Thoracic aorta (tissue), 2 donors: ENCODE measurements at places on chromosomes 1 and 21.

- no peak for DNase-seq
Observed at GRCh38 chr21:31592516-31592915, 67.0 kb upstream of the SOD1 start.

DNA sequence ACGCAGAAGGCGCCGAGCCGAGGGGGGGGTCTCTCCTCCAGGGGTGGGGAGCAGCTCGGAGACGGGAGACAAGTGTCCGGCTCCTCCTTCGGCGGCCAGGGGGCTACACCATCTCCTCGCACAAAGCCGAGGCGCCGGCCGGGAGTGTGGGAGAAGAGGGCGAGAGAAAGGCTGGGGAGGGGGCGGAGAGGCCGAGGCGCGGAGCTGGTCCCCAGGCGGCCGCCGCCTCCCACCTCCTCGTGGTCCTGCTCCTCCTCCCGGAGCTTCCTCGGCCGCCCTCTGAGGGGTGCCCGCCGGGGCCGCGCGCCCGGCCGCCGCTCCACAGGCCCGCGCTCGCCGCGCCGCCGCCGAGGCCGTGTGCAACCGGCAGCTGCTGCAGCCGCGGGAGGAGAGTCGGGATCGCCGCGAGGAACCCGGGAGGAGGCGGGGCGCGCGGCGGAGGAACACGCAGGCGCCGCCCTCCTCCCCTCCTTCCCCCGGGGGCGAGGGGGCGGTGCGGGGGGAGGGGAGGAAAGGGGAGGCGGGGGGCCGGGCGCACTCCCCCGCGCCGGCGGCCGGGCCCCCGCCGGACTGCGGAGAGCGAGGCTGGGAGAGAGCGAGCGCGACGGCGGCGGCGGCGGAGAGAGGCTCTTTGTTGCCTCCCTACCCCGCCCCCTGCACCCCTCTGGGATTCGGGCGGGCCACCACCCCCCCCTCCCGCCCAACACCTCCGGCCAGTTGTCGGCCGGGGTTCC is at the start of gene ENAH:
Gene ENAH (minus strand): TSS at position 395 of the 734 bp plus-strand sequence. CDS start 433 bp downstream, outside the sequence.
- DNase-seq: peak; percentile 24

DNA sequence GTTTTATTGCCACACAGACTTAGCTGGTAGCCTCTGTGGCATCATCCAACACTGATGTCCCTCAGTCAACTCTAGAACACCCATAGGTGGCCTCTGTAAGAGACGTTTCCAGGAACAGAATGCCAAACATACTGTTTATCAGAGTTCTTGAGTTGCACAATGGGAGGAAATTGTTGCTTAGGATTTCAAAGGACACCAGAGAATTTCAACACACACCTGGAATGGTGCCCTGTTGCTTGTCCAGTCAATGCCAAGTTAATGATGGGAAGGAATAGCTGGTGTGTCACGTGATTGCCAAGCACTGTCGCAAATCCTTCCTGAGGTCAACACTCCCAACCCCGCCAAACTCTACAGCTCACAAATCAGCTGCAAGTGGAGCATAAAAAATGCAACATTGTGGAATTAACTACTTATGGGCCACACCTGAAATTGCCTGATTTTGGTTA is 28.6 kb upstream of the DUSP23 start:
- peak; percentile 8 for DNase-seq

DNA sequence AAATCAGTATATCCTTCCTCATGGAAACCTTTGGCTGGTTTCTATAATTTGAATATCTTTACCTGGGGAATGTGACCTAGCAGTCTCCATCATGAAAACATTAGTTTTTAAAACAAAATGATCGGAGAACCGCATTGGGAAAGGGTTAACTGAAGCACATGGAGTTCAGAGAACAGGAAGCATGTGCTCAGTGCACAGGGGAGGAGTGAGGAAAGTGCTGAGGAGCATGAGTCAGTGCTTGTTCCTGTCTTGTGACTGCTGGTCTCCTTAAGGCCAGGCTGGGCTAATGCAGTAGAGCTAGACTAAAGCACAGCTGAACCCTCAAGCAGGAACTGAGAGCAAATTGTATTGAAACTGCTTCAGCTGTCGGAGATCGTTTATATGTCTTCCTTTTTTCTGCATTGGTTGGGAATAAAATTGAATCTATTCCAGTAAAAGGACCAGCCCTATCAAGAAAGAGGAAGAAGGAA is 5.8 kb downstream of the IFI16 start:
- peak; percentile 37 for DNase-seq

DNA sequence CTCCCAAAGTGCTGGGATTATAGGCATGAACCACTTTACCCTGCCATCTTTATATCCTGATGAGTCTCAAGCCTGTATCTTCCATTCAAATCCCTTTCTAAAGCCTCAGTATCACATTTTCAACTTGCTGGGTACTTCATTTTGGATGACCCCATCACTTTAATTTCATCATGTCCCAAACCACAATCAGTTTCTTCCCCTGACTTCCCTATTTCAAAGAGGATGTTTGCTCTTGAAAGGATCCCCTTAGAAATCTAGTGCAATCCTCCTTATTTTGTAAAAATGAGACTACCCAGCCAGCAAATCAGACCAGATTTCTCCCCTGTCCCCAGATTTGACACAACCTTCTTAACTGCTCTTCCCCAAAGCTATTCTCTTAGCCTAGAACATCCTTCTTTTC is 7.0 kb upstream of the TRIT1 start:
- DNase-seq: no peak

DNA sequence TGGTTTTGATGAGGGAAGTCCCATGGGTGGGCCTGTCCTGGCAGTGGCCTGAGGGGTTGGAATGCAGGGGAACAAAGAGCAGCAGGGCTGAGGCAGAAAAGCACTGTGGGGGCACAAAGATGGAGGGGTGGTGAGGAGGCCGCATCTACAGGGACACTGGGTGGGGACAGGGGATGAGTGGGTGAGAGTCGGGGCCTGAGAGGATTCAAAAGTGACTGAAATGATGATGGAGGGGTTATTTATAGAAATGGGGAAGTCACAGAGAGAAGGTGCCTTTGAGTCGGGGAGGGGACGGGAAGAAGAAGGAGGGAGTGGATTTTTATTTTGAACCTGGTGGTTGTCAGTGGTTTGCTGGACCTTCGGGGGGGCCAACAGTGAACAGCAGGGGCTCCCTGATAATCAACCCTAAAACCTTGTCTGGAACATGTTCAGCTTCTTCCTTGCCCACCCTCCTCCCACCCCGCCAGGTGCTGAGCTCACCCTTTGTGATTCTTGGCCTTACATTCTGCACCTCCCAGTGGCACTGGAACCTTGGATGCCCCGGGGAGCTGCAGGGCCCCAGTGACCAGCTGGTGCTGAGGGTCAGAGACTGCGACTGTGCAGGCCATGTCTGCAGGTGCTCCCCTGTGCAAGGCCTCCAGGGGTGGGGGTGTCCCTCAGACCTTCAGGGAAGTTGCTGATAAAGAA is 42.9 kb downstream of the IER5 start:
- DNase-seq: no peak
